ENCODE measurements at places on chromosomes 13 and 19. TPM values are rescaled to one million over a fixed set of nuclear protein-coding genes. Genes with fewer than 3 reads are reported as not detected.

RFPL4A gene
- total RNA-seq, result not detected

KLHL1 gene
- total RNA-seq, result not detected

ALDH16A1 gene
- total RNA-seq, result 38.8 TPM

FBN3 gene
- not detected for total RNA-seq

C19orf67 gene
- 0.55 TPM for total RNA-seq

HPN gene
- 0.23 TPM for total RNA-seq

ZNF541 gene
- not detected for total RNA-seq

NECTIN2 gene
- total RNA-seq, result 211 TPM

S1PR5 gene
- not detected for total RNA-seq

IQCN gene
- 3.0 TPM for total RNA-seq

NRTN gene
- total RNA-seq, result 0.30 TPM

ILF3 gene
- total RNA-seq, result 425 TPM

All from endothelial cell of umbilical vein (primary cell).